ENCODE measurements at places on chromosomes 1 and 21.

GRCh38 chr1:39958403-39959200 lies 3.7 kb downstream of the MFSD2A start:
- no peak for DNase-seq

DNA sequence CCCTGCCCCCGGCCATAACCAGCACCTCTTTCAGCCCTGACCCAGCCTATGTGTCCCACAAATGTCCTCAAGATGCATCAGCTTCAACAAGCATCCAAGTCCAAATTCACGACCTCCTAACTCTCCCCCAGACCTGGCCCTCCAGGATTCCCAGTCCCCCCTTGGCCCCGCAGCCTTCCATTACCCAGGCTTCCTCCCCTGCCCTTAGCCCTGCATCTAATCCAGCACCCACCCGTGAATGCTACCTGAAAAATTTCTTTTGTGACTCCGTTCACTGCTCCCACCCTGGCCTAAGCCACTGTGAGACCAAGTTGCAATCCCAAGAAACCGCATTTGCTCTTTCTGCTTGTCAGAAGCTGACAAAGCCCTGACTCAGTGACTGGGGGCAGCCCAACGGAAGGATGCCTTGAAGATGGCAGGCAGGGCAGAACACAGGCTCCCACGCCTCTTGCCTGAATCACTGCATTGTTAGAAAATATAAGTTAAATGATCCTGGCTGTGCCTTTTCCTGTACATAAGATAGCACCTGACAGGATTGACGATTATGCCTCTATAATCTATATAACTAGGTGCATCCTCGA lies 939 bp upstream of the MFAP2 start:
- DNase-seq: no peak

- DNase-seq: no peak
These were observed 9.8 kb downstream of the CACYBP start for GRCh38 chr1:175009532-175009931.

DNA sequence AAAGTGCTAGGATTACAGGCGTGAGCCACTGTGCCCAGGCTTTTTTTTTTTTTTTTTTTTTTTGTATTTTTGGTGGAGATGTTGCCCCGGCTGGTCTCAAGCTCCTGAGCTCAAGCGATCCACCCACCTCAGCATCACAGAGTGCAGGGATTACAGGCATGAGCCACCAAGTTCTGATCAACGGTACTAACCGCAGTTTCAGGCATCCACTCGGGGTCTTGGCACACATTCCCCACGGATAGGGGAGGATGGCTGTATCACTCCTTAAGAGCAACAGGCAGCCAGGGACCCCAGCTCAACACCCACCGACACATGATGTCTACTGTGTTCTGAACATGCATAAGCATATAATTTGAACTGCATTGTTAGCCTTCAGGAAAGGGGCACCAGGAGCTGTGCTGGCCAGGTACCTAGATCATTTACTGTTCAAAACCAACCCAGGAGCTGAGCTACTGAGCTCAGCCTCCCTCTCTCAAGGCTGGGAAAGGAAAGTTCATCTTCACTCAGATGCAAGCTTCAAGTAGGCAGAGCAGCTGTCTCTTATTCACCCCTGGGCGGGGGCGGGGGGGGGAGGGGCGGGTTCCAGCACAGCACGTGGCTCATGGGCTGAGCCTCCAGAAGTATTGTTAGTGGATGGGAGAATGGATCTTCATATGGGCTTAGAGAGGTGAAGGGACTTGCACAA lies 24.7 kb downstream of the CAPZB start:
- DNase-seq: no peak

DNA sequence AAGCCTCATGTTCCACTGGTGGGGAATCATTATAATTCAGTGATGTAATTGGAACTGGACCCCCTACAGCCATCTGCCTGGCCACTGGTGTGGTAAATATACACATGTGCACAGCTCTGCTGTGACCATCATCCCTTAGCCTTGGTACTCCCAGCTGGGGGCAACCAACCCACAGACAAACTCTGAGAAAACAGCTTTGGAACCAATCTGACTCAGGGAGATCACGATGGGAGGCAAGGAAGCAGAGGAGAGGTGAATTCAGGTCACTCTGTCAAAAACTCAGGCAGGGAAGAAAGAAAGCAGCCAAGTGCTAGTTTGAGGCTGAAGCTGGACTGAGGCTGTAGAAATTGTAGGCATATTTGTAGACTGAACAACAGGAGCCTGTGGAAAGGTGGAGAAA lies 197.8 kb upstream of the GALNT2 start:
- DNase-seq: no peak

Measured in activated T-cell treated with anti-CD3 and anti-CD28 coated beads, Interleukin-2, amount 50 U/mL, for 1 hour (primary cell).